SJCRH30 (cell line): ENCODE measurements at places on chromosomes 11 and 22.

- H3K36me3 ChIP-seq = no peaks in the 10 kb centered on the region
- peak; percentile 62 for DNase-seq
- peaks cover 24% of the 10 kb centered on the region for H3K27me3 ChIP-seq
These were observed 25.3 kb downstream of the DUSP8 start for GRCh38 chr11:1546536-1547466.

DNA sequence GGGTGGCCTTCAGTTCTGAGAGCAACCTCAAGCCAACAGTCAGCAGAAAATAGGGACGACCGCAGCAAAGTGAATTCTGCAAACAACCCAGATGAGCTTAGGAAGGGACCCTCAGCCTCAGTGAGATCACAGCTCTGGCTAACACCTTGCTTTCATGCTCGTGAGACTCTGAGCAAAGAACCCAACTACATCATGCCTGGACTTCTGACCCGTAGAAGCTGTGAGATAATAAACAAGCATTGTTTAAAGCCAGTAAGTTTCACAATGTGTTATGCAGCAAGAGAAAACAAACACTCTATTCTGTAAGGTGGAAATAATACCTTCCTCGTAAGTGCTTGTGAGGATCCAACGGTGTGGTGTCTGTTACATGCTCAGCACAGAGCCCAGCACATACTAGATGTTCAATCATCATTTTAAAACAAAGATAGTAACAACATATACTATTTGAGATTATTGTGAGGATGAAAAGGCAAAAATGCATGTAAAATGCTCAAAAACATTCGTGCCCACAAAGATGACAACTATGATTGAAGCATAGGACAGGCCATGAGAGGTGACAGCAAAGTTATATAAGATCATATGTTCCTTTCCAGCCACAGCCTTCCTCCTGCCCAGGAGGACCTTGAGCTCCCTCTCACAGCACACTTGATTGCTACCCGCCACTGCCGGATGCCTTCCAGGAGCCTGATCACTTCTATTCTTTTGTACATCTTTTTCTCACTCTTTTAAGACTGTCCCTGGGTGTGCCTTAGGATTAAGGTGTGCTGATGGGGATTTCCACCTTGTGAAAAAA, 433.3 kb downstream of the BUD13 start:
- no peak for DNase-seq
- H3K36me3 ChIP-seq = no peaks in the 10 kb centered on the region
- no peaks in the 10 kb centered on the region for H3K4me1 ChIP-seq
- no peak overlapping the region for H3K27ac ChIP-seq

DNA sequence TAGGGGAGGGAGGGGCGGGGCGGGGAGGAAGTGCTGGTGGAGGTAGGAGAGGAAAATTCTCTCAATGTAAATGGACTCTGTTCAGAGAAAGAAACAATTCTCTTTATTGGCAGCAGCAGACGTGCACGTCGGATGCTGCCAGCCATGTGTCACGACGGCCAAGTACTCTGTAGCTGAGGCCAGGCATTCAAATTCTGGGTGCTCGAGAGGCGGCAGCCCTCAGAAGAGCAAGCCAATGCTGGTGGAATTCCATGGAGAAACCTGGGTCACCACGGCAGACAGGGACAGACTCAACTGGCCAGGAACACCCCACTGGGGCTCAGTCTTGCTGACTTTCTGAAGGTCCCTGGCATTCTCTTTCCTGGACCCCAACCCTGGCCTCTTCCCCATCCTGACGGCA, 90.8 kb downstream of the ABTB2 start:
- no peaks in the 10 kb centered on the region for H3K27me3 ChIP-seq
- no peaks in the 10 kb centered on the region for H3K36me3 ChIP-seq
- H3K4me3 ChIP-seq = no peak overlapping the region
- peaks cover 4% of the 10 kb centered on the region; the same call in 1 of the 2 replicates for H3K4me1 ChIP-seq

DNA sequence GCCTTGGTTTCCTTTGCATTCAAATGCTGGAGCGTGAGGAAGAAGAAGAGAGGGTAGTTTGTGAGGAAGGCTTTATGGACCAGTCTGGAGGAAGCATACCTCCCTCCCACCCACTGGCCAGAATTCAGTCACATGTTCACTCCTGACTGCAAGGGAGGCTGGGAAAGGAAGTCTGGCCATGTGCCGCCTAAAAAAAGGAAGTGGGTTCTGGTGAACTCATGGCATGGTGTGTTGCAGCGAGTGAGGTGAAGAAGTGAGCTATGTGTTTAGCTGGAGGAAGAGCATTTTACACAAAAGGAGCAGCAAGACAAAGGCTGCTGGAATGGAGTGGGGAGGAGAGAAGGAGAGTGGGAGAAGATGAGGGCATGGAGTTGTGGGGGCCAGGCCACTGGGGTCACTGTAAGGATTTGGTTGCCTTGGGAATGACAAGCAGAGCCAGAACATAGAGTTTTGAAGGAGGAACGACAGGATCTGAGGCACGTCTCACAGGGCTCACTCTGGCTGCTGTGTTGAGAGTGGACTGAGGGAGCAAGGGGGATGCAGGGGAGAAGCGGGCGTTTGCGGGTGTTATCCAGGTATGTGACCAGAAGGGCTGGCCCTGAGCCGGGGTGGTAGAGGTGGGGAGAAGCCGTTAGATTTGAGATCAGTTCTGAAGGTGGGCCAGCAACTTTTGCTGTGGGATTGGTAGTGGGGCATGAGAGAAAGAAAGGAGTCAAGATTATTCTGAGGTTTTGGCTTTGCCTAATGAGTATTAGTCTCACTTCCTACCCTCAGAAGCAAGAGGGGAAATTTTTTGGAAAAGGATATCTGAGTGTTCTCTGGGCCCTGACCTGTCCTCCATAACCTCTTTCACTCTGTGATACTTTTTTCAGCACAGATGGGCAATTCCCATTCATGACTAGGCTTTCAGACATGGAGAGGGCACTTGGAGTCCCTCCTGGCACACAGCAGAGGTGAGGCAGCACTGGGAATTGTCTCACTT, 26.4 kb downstream of the BMAL1 start:
- no peak for DNase-seq
- H3K4me3 ChIP-seq = no peak overlapping the region
- no peak overlapping the region for H3K27ac ChIP-seq
- no peaks in the 10 kb centered on the region for H3K36me3 ChIP-seq
- no peaks in the 10 kb centered on the region for H3K27me3 ChIP-seq

DNA sequence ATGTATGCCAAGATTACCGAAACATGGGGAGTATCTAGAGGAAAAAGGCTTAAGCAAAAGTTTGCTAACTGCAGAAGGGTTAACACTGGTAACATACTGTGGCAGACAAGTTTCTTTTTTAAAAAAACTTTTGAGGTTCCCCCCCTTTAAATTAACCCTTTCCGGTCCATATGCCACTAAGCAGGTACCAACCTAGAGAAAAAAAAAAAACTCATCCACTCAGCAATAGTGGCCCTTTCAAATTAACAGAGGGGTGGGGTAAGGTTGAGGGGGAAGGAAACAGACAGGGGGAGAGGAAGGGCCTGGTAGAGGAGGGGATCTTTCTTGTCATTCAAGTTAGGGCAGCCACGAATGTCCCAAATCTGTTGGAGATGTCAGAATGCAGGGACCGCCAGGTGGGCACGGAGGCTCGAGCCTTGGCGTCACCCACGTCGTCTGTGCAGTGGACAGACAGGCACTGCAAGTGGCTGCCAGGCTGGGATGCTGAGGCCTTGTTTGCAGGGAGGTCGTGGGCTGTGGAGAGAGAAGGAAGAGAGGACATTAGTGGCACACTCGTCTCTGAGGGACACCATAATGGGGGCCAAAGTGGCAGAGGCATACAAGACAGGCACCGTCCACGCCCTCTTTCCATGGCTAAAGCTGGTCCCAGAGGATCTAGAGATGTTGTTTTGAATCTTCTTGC, 50.8 kb downstream of the MN1 start:
- H3K36me3 ChIP-seq = peaks cover 29% of the 10 kb centered on the region
- no peaks in the 10 kb centered on the region for H3K27me3 ChIP-seq
- H3K4me1 ChIP-seq = peaks cover 36% of the 10 kb centered on the region
- no peak overlapping the region for H3K4me3 ChIP-seq
- no peak overlapping the region for H3K27ac ChIP-seq

DNA sequence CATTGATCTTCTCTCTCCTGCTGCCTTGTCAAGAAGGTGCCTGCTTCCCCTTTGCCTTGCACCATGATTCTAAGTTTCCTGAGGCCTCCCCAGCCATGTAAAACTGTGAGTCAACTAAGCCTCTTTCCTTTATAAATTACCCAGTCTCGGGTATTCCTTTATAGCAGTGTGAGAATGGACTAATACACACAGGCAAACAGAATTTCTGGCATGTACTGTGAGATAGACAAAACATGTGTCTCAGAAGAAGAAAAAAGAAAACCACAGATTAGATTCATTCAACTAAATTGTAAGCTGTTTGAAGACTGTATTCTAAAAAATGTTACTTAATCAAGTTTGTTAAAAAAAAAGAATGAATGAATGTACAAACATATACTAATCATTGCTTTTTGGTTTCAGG, 1.5 kb upstream of the MMP20 start:
- no peak overlapping the region for H3K27ac ChIP-seq
- H3K36me3 ChIP-seq = no peaks in the 10 kb centered on the region
- H3K4me3 ChIP-seq = no peak overlapping the region
- DNase-seq = no peak
